Stimulated activated CD8-positive, alpha-beta memory T cell treated with anti-CD3 and anti-CD28 coated beads, Interleukin-15, amount 100 ng/mL, for 24 hours (primary cell): ENCODE measurements at places on chromosomes 1 and 21.

DNA sequence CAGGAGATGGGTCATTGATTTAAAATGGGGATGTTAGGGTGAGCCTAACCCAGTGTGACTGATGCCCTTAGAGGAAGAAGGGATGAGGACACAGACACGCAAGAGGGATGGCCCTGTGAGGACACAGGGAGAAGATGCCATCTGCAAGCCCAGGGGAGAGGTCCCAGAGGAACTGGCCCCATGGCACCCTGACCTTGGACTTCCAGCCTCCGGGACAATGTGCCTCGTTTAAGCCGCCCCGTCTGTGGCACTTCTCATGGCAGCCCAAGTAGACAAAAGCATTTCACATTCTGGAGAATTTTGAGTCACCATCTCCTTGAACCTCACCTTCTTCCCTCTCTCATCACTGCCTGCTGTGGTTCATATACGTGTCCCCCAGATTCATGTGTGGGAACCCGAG lies 20.1 kb upstream of the PCBP3 start:
- no peak for DNase-seq

DNA sequence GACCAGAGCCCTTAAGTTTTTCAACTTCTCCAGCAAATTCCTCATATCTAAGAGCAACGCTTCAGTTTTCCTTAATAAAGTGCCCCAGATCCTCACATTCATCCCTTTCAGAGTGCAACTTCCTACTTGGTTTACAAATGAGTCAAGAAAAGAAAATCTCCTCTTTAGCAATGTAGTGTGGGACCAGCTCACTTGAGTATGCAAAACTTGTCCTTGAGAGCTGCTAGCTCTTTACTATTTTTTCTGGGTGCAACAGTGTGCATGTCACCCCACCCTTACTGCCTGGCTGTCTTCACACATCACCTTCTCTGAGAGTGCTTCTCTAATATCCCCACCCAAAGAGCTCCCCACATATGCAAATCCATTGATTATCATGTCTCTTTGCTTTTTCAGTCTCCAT lies 203.1 kb upstream of the CAMK1G start:
- no peak for DNase-seq

GRCh38 chr1:78079580-78079979 lies 33.8 kb downstream of the GIPC2 start:
- DNase-seq, result no peak

GRCh38 chr1:109704173-109704572 lies 7.9 kb upstream of the GSTM5 start:
- no peak for DNase-seq

GRCh38 chr1:45103534-45103933 lies 91.5 kb downstream of the UROD start:
- DNase-seq, result no peak

DNA sequence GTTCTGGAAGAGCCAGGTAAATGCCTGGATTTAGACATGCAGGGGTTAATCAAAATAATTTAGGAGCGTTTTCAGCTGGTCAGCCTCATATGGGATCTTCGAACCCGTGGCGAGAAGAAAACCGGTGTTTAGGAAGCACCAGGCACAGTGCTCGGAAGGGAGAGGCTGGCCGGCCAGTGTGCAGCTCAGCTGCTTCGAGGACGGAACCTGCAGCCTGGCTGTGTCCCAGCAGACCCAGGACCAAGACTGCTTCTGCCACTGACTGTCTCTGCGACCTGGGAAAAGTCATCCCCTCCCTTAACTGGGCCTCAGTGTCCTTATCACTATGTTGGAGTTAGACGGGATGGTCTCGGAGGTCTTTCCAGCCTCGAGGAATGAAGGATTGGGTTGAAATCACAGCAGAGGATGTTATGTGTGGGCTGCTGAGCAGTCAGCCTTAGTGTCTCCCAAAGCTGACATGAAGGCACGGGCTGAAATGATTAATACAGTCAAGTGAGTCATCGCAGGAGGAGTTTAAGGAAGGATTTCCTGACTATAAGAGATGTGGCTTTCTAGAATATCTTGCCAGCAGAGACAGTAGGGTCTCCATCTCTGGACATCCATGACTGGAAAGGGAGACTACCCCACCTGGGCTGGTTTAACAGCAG lies 20.8 kb downstream of the PPFIA4 start:
- DNase-seq, result no peak

- no peak for DNase-seq
These were observed 153.8 kb downstream of the NTNG1 start for GRCh38 chr1:107294686-107295085.

- DNase-seq, result no peak
These were observed 106.8 kb downstream of the AK5 start for GRCh38 chr1:77388661-77389060.

GRCh38 chr1:230907472-230908205 lies 39.3 kb upstream of the C1orf198 start:
- DNase-seq, result no peak

- DNase-seq, result no peak
These were observed 53.9 kb downstream of the DUSP10 start for GRCh38 chr1:221687836-221688487.

- no peak for DNase-seq
These were observed 36.9 kb upstream of the HIVEP3 start for GRCh38 chr1:41955461-41956159.

- no peak for DNase-seq
These were observed 370.3 kb upstream of the ADGRL2 start for GRCh38 chr1:81430236-81430938.

- DNase-seq, result no peak
These were observed 39.0 kb downstream of the ST7L start for GRCh38 chr1:112579801-112580510.

- no peak for DNase-seq
These were observed 24.7 kb upstream of the LRRC47 start for GRCh38 chr1:3821004-3821403.

- no peak for DNase-seq
These were observed 38.7 kb downstream of the HS2ST1 start for GRCh38 chr1:86953167-86953566.

- DNase-seq, result no peak
These were observed 19.8 kb upstream of the LBR start for GRCh38 chr1:225447650-225448089.

GRCh38 chr1:118973531-118974137 lies 14.5 kb downstream of the TBX15 start:
- DNase-seq, result no peak

DNA sequence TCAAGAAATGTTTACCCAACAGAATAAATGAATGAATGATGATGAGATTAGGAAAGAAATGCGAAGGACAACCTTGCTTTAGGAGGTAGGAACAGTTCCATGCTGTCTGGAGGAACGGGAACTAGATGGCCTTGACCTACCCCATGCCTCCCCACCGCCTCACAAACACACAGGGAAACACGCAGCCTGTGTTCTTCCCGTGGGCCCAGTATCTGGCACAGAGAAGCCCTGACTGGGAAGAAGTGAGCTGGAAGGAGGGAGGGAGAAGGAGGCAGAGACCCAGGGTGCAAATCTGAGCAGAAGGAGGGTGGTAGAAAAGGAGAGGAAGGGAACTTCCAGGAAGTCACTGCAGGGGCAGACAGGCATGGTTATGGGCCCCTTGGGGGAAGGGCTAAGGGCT lies 3.5 kb upstream of the ADORA1 start:
- no peak for DNase-seq

GRCh38 chr1:215140135-215140534 lies 57.6 kb downstream of the KCNK2 start:
- DNase-seq, result no peak

- no peak for DNase-seq
These were observed 1643.1 kb upstream of the B3GALT2 start for GRCh38 chr1:194829492-194829891.

- DNase-seq, result no peak
These were observed 85.1 kb downstream of the CLDN17 start for GRCh38 chr21:30081506-30081905.

DNA sequence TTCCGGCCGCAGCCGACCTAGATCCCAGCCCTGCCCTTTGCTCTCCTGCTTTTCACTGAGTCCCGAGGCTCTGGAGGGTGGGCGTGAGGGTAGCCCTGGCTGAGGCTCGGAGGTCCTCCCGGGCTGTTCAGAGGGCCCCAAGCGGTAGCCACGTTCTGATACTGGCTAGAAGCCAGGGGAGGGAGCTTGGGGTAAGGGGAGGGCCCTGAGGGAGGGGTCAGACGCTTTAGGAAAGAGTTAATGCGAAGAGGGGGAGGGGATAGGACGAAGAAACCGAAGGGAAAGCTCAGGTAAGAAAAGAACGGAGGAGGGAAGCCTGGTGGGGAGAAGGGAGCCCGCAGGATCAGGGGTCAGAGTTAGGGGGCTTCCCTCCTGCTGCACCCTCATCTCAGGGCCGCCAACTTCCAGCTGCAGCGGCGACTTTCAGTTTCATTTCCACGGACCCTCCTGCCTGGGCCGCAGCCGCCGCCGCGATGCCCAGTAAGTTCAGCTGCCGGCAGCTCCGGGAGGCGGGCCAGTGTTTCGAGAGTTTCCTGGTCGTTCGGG lies at the start of gene MOV10:
TSS of gene MOV10 (plus strand) at position 220 of the 546 bp plus-strand sequence. CDS start at position 474, 254 bp downstream.
- peak; percentile 22 for DNase-seq

- no peak for DNase-seq
These were observed 140.6 kb downstream of the SDCCAG8 start for GRCh38 chr1:243396424-243396823.
